Vagina (tissue), 2 donors: ENCODE measurements at places on chromosomes 7 and 10.

DNA sequence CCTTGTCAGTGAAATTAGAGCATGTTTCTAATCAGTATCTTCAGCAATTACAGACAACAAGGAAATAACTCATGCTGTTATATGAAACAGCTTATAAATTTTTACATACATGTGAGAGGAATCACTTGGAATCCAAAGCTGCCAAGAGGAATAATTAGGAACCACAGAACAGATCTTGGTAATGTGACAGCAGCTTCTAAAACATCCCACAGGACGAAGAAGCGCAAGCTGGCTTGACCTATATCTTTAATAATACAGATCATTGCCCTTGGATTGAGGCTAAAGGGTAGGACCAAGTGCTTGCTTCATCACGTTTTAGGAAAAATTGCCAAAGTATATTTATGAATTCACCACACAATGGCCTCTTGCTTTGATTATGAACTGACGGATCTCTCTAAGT lies 869.8 kb downstream of the LRMDA start:
- H3K36me3 ChIP-seq = no peaks in the 10 kb centered on the region
- no peak overlapping the region for H3K4me3 ChIP-seq
- no peaks in the 10 kb centered on the region for H3K27me3 ChIP-seq
- H3K27ac ChIP-seq = no peak overlapping the region
- no peaks in the 10 kb centered on the region for H3K4me1 ChIP-seq

- H3K27me3 ChIP-seq = no peaks in the 10 kb centered on the region
- H3K27ac ChIP-seq = no peak overlapping the region
- H3K36me3 ChIP-seq = no peaks in the 10 kb centered on the region
- no peak for DNase-seq
- H3K4me3 ChIP-seq = no peak overlapping the region
Observed at GRCh38 chr10:120755771-120756170, 95.4 kb upstream of the WDR11 start.

DNA sequence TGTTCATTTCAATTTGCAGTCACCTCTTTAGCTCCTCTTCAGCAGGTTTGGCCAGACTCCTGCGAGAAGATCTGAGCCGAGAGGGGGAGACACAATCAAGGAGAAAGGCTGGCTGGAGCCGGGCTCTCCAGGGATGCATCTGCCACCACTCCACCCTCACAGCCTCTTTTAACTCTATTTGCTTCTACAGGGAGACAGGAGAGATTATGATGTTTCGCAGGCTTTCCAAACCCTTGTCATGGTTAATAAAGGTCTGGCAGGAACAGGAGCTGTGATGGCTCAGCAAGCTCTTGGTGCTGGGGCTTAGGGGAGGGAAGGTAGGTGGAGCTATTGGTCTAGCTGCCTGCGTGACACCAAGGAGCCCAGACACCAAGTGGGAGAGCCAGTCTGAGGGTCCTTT lies 448.1 kb upstream of the PODXL start:
- H3K36me3 ChIP-seq = no peaks in the 10 kb centered on the region
- no peaks in the 10 kb centered on the region for H3K4me1 ChIP-seq
- H3K27ac ChIP-seq = no peak overlapping the region
- DNase-seq = peak; percentile 79
- H3K4me3 ChIP-seq = no peak overlapping the region

DNA sequence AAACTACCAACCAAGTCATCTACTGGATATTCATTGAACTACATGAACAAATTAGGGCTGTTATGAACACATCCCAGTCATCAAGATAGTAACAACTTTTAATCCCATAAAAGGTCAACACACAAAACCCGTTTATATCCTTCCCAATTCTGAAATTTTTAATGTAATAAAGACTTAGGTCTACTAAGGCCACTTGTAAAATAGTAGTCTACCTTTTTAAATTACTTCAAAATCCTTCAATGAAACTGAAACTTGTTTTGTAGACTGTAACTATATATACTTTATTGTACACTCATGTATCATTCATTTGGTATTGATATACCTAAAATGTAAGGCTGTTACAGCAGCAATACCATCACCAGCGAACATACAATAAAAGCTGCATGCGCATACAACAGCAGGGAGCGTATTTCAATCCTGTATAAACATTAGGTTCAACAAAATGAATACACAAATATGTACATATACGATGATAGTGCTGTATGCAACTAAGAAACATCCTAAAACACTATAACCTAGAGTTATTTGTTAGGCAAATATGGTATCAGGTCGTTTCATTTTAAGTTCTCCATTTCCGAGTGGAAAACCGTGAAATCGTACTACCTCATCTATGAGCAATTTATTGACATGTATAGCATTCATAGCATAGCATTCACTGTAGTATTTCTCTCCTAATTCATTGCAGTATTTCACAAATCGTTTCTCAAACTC lies 973 bp downstream of the ATAD1 start:
- H3K36me3 ChIP-seq = no peaks in the 10 kb centered on the region
- peaks cover 29% of the 10 kb centered on the region for H3K4me1 ChIP-seq
- no peak for DNase-seq
- H3K27ac ChIP-seq = no peak overlapping the region
- peak overlapping the region; percentile 83 for H3K4me3 ChIP-seq

DNA sequence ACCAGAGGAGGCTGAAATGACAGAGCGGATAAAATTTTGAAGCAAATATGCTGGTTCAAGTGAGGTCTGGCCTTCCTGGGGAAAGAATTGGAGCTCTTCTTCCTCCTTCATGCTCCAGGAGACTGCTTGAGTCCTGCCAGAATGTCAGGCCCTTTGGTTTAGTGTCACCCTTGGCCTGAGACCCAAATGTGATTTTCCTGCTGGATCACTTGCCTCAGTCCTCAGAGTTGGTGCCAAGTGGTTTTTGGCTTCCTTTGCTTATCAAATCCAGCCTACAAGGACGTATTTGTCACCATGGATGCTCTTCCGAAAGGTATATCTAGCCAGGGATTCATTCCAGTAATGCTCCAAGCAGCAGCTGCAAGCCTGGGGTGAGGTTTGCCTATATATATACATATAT lies 118.4 kb downstream of the PLPP4 start:
- DNase-seq = no peak
- H3K4me3 ChIP-seq = no peak overlapping the region
- no peaks in the 10 kb centered on the region for H3K36me3 ChIP-seq
- no peaks in the 10 kb centered on the region for H3K27me3 ChIP-seq
